ENCODE measurements at places on chromosomes 6 and 20.
A peak's percentile ranks its signal among the peaks of the same experiment; 100 is the strongest.

DNA sequence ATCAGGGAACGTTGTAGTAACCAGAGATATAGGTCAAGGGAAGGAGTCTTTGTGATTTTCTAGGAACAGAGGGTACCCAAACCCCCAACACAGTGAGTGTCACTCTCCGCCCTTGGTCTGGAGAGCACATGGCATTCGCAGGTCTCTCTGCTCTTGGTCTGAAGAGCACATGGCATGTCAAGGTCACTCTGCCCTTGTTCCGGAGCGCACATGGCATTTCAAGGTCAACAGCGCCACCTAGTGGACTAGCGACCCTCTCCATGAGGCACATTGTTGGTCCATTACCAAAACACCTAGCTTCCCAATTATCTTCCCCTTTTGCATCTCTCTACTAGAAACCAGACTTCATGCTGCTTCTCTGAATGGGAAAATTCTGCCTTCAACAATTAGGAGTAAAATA, 260.0 kb downstream of the C6orf118 start:
- no peak for DNase-seq

- DNase-seq = no peak
These were observed 46.4 kb downstream of the PSMG4 start for GRCh38 chr6:3305216-3305565.

- no peak for DNase-seq
These were observed 10.9 kb upstream of the TDRD6 start for GRCh38 chr6:46676604-46677313.

DNA sequence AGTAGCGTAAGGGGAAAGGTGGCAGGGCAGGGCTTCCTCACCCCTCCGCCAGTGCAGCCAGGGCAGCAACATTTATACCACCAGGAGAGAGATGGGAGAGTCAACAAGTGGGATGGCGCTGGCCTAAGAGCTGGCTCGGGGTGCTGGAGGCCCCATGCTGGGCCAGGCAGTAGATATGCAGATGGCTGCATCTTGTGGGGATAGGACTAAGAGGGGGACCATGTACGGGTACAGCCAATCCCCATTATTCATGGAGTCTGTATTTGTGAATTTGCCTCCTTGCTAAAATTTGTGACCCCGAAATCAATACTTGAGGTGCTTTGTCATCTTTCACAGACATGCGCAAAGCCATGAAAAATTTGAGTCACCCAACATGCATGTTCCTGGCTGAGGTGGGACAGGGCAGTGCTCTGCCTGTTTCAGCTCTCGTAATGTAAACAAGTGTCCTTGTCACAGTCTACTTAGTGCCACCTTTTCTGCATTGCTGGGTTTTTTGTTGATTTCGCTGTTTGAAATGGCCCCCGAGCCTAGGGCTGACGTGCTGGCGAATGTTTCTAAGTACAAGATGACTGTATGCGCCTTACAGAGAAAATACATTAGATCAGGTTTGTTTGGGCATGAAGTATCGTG, 27.5 kb upstream of the TAF8 start:
- DNase-seq = no peak

DNA sequence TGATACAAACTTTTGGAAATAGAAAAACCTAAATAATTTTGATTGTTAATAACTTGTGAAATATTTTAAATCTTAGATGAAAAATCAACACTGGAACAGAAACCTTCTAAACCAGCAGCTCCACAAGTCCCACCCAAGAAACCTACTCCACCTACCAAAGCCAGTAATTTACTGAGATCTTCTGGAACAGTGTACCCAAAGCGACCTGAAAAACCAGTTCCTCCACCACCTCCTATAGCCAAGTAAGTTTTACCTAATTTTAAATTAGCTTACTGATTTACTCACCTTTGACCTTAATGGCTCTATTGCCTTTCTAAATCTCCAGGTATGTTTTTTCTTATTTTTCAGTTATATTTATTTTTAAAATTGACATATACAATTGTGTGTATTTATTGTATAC, 102.6 kb upstream of the ADGRF4 start:
- no peak for DNase-seq

DNA sequence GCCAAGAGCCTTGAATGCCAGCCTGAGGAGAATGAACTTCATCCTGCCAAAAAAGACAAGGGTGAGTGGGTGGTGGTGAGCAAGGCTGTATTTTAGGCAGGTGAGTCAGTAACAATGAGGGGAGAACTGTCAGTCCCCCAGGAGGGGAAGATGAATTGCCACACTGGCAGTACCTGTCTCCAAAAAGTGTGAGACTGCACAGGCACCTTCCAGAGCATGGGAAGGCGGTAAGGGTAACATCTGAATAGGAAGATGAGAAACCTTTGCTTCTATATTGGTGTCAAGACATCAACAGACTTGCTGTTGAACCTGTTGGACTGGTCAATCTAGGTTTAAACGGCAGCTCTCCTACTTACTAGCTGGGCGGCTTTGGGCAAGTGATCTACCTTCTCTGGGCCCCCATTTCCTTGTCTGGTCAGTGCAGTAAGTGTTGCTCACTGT, 30.9 kb downstream of the STK35 start:
- DNase-seq = no peak

DNA sequence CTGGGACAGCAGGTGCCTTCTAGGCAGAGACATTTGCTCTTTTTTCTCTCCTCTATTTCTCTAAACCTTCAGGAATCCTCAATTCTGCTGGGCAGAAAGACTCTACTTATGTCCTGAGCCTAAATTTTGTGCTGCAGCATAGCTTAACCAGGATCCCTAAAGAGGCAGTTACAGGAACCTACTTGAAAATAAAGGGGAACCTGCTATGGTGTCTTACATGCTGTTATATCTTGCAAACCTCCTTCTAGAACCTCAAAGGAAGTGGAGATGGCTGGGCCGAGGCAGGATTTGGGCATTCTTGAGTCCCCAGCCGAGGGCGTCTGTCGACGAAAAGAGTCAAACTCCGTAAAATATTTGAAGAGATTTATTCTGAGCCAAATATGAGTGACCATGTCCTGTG, 17.1 kb upstream of the GMNN start:
- DNase-seq = peak; percentile 35

- no peak for DNase-seq
These were observed 203.0 kb downstream of the FARS2 start for GRCh38 chr6:5464099-5464885.

DNA sequence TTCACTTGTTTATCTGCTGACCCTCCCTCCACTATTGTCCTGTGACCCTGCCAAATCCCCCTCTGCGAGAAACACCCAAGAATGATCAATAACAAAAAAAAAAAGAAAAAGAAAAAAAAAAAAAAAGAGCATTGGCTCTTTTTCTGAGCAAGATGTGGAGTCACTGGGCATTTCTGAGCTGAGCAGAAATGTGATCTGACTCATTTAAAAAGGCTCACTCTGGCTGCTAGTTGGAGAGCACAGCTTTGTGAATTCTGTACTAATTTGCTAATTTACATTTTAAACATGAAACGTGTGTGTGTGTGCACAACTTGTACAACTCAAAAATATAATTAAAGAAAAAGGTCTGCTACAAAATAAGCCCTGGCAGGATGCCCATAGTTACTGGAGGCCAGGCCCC, 20.2 kb downstream of the SCML4 start:
- DNase-seq = no peak

GRCh38 chr6:24432611-24433010, 29.9 kb downstream of the MRS2 start:
- no peak for DNase-seq

DNA sequence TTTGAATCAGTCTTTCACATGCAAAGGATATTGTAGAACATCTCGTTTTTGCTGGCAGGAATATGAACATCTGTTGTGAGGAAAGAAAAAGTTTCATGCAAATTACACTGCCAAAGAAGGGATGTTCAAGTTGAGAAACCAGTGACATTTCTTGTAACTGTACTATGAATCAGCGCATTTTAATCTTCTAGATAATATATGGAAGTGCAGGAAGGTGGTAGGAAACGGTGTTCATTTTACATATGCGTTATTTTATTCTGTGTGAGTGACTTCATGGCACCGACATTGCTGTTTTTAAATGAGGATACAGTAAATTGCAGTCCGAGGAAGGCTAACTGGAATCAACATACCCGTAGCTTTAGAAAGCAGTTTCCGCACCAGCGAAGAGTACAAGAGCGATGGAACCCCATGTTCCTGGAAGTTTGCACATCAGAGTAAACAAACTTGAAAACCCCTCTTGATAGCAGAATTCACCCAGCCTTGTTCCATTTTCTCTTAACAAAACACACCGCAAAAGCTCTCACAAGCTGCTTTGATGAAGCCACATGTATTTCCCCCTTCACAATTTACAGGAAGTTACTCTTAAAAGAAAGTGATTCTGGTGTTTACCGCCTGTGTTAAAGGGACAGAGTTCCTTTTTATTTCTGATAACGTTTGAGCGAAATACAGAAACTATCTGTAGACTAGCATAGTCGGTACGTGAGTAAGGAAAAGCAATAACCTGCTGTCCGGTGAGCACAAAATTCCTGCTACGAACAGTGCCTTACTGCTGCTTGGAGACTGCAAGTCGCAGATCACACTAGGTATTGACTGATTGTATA, 11.5 kb downstream of the PRDM1 start:
- DNase-seq = peak; percentile 71
